ENCODE measurements at places on chromosomes 12 and 14. TPM values are rescaled to one million over a fixed set of nuclear protein-coding genes. Genes with fewer than 3 reads are reported as not detected.

DNA sequence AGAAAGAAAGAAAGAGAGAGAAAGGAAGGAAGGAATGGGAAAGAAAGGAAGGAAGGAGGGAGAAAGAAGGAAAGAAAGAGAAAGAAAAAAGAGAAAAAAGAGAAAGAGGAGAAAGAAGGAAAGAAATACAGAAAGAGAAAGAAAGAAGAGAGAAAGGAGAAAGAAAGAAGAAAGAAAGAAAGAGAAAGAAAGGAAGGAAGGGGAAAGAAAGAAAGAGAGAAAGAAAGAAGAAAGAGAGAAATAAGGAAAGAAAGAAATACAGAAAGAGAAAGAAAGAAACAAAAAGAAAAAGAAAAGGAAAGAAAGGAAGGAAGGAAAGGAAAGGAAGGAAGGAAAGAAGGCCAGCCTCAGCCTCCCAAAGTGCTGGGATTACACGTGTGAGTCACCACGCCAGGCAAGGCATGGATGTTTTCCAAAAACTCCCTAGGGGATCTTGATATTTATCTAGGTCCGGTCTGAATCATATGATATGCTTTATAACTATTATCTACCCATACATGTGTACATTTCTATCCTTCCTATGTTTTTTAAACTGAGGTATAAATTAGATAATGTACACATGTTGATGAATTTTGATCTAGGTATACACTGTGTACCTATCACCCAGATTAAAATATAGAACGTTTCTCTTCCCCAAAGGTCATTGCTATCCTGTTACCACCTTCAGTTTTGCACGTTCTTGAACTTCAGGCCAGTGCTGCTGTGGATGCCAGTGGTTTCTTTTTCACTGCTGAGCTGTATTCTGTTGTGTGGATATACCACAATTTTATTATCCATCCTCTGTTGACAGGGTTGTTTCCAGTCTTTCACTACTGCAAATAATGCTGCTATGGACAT lies 177.9 kb downstream of the RBM19 start:
- H3K27me3 ChIP-seq, result peaks cover 8% of the 10 kb centered on the region
- H3K4me3 ChIP-seq, result no peak overlapping the region
- no peak overlapping the region for H3K27ac ChIP-seq
- H3K4me1 ChIP-seq, result no peaks in the 10 kb centered on the region
- no peak for DNase-seq

The NAA25 gene
- 18.8 TPM for total RNA-seq

The TAS2R31 gene
- total RNA-seq, result 3.0 TPM

The AICDA gene
- total RNA-seq, result 0.75 TPM

DNA sequence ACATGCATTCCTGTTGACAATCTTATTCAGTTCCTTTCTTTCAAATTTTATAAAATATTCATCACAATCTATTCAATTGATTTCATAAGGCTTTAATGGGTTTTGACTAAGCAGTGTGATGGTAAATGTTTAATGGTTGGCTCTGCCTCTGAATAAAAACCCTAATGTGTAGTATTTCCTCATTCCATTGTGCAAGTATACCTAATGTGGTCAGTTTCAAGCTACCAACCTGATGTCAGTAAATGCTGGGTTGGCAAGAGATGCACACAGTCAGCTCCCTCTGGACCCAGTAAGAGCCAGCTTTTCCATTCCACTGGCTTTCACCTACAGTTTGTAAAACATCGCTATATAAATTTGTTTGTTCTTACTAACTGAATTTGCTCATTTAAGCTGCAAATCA lies 53.9 kb downstream of the METTL25 start:
- H3K4me3 ChIP-seq, result no peak overlapping the region
- H3K27me3 ChIP-seq, result no peaks in the 10 kb centered on the region

The HOXC5 gene
- not detected for total RNA-seq

DNA sequence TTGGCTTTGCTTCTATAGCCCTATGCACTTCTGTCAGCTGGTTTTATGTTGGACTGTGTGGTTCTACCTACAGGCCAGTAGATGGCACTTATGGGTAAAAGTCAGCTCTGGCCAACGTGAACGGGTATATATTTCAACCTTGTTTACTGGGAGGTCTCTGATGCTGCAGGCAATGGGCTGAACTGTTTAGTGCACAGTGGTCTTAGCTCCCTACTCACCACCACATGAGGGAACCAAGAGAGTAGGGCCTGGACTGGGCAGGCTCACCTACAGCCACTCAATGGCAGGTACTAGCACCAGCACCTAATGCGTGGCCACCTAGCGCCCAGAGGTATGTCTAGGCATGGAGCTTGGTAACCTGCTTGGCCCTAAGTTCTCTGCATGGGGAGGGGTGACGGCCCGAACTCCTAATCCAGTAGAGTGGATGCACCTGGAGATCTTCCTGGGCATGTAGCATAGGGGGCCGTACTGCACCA lies 481.8 kb downstream of the TMEM117 start:
- H3K27ac ChIP-seq, result no peak overlapping the region
- no peaks in the 10 kb centered on the region for H3K4me1 ChIP-seq
- H3K36me3 ChIP-seq, result no peaks in the 10 kb centered on the region
- no peaks in the 10 kb centered on the region for H3K27me3 ChIP-seq
- no peak for DNase-seq

DNA sequence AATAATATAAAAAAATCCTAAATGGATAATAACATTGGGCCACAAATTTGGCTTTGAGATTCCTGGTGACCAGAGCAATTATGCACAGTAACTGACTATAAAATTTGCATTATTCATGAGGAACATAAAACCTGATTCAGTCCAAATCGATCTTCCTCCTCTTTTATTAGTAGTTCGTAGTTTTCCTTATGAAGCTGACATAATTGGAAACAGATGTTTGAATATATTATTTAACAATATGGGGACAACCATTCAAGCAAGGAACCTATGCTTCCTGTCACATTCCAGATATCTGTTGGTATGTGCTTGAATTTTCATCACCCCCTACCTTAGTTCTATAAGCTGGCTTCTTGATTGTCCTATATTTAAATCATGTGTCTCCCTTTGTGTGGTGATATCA lies 34.9 kb downstream of the CCDC175 start:
- H3K4me3 ChIP-seq, result no peak overlapping the region
- no peaks in the 10 kb centered on the region for H3K27me3 ChIP-seq
- no peaks in the 10 kb centered on the region for H3K4me1 ChIP-seq
- no peak overlapping the region for H3K27ac ChIP-seq
- H3K36me3 ChIP-seq, result no peaks in the 10 kb centered on the region

- H3K36me3 ChIP-seq, result peaks cover 41% of the 10 kb centered on the region
- no peak overlapping the region for H3K4me3 ChIP-seq
- H3K27me3 ChIP-seq, result no peaks in the 10 kb centered on the region
- no peak overlapping the region for H3K27ac ChIP-seq
- DNase-seq, result no peak
Observed at GRCh38 chr12:117144599-117144998, 45.4 kb upstream of the TESC start.

DNA sequence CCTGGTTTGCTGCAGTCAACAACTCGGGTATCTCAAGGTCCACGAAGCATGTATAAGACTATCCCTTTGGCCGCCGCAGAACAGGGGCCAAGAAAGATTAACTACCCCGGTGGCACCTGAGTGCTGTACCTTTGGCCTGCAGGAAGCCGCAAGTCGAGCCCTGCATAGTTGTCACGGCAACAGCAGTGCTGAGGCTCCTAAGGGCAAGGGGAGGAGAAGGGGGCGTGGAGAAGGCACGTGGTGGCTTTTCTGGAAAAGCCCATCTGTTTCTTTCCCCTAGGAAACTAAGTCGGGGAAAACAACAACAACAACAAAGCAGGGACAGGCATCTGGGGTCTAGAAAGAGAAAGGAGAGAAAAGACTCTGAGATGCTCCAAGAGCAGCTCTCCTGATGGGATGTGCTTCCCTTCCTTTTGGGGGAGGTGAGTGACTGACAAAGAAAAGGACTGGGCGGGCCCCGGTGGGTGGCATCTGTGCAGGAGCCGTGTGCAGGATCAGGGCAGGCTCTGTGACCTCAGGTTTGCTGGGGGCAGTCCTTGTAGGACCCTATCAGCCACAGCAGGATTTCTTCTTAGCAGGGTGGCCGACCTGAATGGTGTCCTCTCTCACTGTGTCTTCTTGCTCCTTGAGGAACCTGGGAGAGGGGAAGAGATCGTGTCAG lies 123.9 kb downstream of the PRMT8 start:
- no peaks in the 10 kb centered on the region for H3K27me3 ChIP-seq
- no peak for DNase-seq
- no peak overlapping the region for H3K27ac ChIP-seq

- H3K4me3 ChIP-seq, result no peak overlapping the region
- peaks cover 5% of the 10 kb centered on the region for H3K27me3 ChIP-seq
- H3K36me3 ChIP-seq, result no peaks in the 10 kb centered on the region
- DNase-seq, result no peak
- H3K4me1 ChIP-seq, result no peaks in the 10 kb centered on the region
Observed at GRCh38 chr12:5718680-5719079, 226.4 kb downstream of the ANO2 start.

DNA sequence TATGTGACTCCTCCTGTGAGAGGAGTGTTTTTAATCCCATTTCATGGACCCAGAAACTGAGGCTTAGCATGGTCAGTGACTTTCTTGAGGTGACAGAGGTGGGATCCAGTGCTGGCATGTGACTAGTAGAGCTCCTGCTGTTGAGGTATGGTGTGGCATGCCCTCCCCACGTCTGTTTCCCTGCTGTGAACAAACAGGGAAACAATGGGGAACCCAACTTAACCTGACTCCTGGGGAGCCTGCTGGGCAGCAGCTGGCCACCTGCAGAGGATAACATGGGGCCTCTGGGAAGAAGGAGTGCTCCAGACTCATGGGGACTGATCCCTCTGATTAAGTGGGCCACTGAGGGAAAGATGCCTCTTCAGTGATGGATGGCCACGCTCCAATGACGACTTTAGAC lies 114.0 kb downstream of the BEGAIN start:
- H3K4me1 ChIP-seq, result no peaks in the 10 kb centered on the region
- H3K27ac ChIP-seq, result no peak overlapping the region
- no peak overlapping the region for H3K4me3 ChIP-seq
- no peaks in the 10 kb centered on the region for H3K36me3 ChIP-seq
- H3K27me3 ChIP-seq, result no peaks in the 10 kb centered on the region
- DNase-seq, result no peak

- DNase-seq, result no peak
- H3K4me3 ChIP-seq, result no peak overlapping the region
- H3K36me3 ChIP-seq, result no peaks in the 10 kb centered on the region
- H3K27me3 ChIP-seq, result no peaks in the 10 kb centered on the region
Observed at GRCh38 chr14:69675877-69676416, 64.6 kb downstream of the SUSD6 start.

DNA sequence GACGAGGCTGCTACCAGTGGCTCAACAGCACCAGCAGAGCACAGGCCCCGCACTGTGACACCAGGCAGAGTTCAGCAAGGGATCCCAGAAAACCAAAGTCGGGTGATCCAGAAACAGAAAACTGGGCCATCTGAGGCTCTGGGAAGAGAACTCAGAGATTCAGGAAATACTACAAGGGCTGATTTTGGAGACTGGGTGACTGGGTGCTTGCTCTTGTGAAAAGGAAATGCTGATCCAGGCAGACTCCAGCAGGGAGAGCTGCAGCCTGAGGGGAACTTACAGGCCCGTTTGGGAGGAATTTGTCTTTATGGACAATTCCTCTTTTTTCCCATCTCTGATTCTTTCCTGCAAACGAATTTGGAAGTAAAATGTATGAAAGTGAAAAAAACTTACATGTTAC lies 28.2 kb downstream of the FOXN3 start:
- no peak overlapping the region for H3K4me3 ChIP-seq
- no peak overlapping the region for H3K27ac ChIP-seq
- peaks cover 17% of the 10 kb centered on the region for H3K4me1 ChIP-seq
- no peak for DNase-seq
- H3K27me3 ChIP-seq, result no peaks in the 10 kb centered on the region

DNA sequence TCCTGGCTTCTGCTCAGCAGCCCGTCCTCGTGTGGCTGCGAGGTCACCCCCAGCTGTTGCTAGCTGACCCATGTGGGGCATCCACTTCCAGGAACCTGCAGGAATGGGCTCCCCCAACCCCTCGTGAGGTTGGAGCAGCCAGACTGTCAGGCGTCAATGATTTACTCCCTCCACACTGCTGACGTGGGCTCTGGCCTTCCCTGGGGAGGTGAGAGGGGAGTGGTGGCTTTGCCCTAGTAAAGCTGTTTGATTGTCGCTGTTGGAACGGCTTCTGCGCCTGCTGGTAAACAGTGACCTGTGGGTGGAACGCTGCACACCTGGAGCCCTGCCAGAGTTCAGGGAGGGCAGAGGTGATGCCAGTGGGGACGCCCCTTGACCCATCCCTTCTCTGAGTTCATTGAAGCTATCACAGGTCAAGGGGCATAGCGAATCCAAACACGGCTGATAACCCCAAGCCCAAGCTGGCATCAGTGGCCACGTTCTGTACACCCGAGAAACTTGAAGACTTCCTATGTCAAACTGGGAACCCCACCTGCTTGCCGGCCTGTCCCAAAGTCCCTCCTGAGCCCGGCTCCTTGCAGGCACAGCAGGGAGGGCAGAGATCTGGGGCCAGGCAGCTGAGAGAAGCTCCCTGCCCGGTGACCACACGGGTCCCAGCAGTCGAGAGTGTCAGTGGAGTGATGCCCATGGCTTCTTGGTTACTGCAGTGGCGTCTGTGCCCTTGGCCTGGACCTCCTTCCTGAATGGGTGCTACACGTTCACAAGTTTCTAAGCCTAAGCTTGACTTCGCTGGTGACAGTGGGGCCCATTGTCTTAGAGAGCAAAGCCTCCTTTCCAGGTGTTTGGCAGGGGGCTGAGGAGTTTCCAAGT lies 2.7 kb downstream of the ASPG start:
- H3K4me3 ChIP-seq, result no peak overlapping the region
- no peaks in the 10 kb centered on the region for H3K4me1 ChIP-seq
- peaks cover 10% of the 10 kb centered on the region for H3K27me3 ChIP-seq
- H3K27ac ChIP-seq, result no peak overlapping the region
- peak; percentile 48 for DNase-seq

- no peak overlapping the region for H3K27ac ChIP-seq
- no peaks in the 10 kb centered on the region for H3K36me3 ChIP-seq
- H3K4me3 ChIP-seq, result no peak overlapping the region
- no peak for DNase-seq
- peaks cover 11% of the 10 kb centered on the region for H3K4me1 ChIP-seq
- H3K27me3 ChIP-seq, result no peaks in the 10 kb centered on the region
Observed at GRCh38 chr14:75220156-75220555, 43.7 kb upstream of the TMED10 start.

DNA sequence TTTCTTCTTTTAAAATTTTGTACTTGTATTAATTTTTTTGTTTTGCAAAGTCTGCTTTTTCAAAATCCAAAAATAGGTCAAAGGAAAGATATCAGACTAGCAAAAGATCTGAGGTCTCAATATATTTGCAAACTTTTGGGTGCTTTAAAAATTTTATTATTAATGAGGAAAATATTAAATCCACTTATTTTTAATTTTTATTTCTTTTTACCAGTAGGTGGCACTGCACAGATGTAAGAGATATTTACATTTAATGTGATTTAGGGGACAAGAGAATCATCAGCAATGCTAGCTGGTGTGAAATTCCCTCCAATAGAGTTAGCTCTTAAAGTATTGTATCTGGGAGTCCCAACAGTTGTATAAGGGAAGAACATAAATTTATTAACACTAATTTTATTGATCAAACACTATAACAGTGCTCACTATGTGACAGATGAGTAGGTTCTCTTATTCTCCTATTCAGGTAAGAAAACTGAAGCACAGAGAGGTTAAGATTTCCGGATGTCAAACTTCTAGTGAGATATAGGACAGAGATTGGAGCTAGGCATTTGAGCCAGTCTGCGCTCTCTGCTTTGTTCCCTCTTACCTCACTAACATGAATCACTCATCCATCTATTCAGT lies 30.5 kb downstream of the ALX1 start:
- H3K4me3 ChIP-seq, result no peak overlapping the region
- no peaks in the 10 kb centered on the region for H3K36me3 ChIP-seq
- H3K4me1 ChIP-seq, result no peaks in the 10 kb centered on the region
- no peaks in the 10 kb centered on the region for H3K27me3 ChIP-seq

- H3K36me3 ChIP-seq, result no peaks in the 10 kb centered on the region
- H3K27me3 ChIP-seq, result peaks cover 38% of the 10 kb centered on the region
- H3K4me3 ChIP-seq, result no peak overlapping the region
- no peak overlapping the region for H3K27ac ChIP-seq
Observed at GRCh38 chr14:33794791-33795305, 156.0 kb downstream of the EGLN3 start.

Data from upper lobe of right lung (tissue), 1 donor.